ENCODE measurements at places on chromosomes 12 and 14. TPM values are rescaled to one million over a fixed set of nuclear protein-coding genes. Genes with fewer than 3 reads are reported as not detected.

GRCh38 chr12:67077617-67078016, 191.5 kb upstream of the CAND1 start:
- no peaks in the 10 kb centered on the region for H3K4me1 ChIP-seq
- no peaks in the 10 kb centered on the region for H3K36me3 ChIP-seq
- H3K4me3 ChIP-seq: no peak overlapping the region
- H3K27me3 ChIP-seq: no peaks in the 10 kb centered on the region
- no peak for DNase-seq

DNA sequence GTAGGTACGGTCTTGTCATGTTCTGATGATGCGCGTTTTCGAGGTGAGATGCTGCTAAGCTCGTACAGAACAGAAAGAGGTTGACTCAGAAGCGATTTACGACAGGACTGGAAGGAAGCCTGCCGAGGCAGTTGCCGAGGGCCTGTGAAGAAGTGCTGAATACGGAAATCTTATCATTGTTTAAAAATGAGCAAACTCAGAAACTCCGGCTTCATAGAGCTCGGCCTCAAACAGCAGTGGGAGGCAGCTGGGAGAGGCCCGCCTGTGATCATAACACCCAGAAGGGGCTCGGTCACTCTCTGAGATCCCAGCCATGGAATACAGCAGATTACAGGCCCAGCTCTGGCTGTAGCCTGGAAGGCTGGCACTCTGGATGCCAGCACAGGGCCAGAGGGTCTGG, 87.4 kb downstream of the CPSF2 start:
- peak; percentile 50 for DNase-seq
- no peaks in the 10 kb centered on the region for H3K4me1 ChIP-seq
- peak overlapping the region; percentile 43 for H3K27ac ChIP-seq
- no peaks in the 10 kb centered on the region for H3K27me3 ChIP-seq
- H3K36me3 ChIP-seq: no peaks in the 10 kb centered on the region

GRCh38 chr12:89470741-89471509, 53.7 kb downstream of the GALNT4 start:
- H3K4me1 ChIP-seq: no peaks in the 10 kb centered on the region
- H3K4me3 ChIP-seq: no peak overlapping the region

DNA sequence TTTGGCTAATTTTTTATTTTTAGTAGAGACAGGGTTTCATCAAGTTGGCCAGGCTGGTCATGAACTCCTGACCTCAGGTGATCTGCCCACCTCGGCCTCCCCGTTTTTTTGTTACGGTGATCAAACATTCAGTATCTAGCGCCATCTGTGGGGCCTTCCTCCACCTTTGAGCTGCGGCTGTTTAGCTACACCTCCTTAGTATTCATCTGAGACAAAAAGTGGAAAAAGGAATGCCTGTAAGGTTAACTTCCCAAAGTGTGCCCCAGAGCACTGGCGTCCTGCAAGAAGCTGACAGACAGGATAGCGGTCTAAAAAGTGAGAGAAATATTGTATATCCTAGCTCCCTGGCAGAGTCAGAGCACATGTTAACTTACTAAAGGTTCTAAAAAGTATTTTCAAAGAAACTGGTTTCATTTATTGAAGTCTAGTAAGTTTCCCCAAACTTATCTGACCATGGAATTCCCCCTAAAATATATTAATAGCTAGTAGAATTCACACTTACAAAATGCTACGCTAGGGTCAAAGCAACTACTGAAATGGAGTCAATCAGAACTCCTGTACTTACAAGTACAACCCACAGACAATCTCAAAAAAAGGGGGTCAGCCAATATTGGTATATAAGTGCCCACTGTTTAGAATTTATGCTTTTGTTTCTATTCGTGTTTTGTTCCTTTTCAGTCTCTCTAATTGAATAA, 59.1 kb downstream of the DUSP16 start:
- H3K27ac ChIP-seq: no peak overlapping the region
- no peaks in the 10 kb centered on the region for H3K27me3 ChIP-seq

GRCh38 chr12:100185361-100185894, 15.2 kb upstream of the ACTR6 start:
- no peaks in the 10 kb centered on the region for H3K36me3 ChIP-seq
- no peak overlapping the region for H3K4me3 ChIP-seq
- no peak for DNase-seq
- peak overlapping the region; percentile 79 for H3K27ac ChIP-seq
- no peaks in the 10 kb centered on the region for H3K27me3 ChIP-seq

DNA sequence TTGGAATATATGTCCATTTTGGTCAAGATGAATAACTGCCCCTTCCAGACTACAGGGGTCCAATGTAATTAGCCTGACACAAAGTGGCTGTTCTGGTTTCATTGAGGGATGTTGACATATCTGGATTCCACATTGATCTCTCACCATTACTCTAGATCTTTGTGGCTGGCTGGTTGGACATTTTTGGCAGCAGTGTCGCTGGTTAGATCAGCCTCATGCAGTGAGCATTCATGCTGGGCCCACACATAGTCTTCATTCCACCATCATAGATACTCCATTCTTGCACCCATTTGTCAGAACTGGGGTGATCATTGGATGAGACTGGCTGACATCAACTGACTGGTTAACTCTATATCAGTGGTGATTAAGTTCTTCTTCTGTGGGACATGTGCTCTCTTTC, 74.4 kb downstream of the MGST1 start:
- no peaks in the 10 kb centered on the region for H3K27me3 ChIP-seq
- H3K27ac ChIP-seq: no peak overlapping the region
- H3K4me3 ChIP-seq: no peak overlapping the region
- H3K36me3 ChIP-seq: no peaks in the 10 kb centered on the region

- H3K4me1 ChIP-seq: peaks cover 8% of the 10 kb centered on the region
- peak overlapping the region; percentile 67 for H3K27ac ChIP-seq
- no peak for DNase-seq
- no peaks in the 10 kb centered on the region for H3K36me3 ChIP-seq
- no peaks in the 10 kb centered on the region for H3K27me3 ChIP-seq
These were observed 225.5 kb downstream of the EPS8 start for GRCh38 chr12:15563663-15564062.

DNA sequence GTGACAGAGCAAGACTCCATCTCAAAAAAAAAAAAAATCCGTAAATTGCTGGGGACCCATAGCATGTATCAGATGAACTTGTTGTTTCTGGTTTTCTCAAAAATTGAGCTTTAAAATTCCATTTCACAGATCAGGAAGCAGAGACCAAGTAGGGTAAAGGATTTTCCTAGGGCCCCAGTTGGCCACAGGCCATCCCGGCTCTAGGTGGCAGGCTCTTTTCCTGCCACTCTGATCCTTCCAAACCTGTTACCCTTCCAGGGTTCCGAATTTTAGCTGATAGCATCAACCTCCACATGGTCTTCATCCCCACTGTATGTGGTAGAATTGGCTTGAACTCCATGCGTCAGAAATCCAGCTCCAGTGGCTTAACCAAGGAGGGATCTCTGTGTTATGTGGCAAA, 36.1 kb upstream of the BDKRB2 start:
- H3K36me3 ChIP-seq: no peaks in the 10 kb centered on the region
- H3K4me1 ChIP-seq: no peaks in the 10 kb centered on the region
- H3K4me3 ChIP-seq: no peak overlapping the region
- no peak overlapping the region for H3K27ac ChIP-seq
- H3K27me3 ChIP-seq: no peaks in the 10 kb centered on the region

DNA sequence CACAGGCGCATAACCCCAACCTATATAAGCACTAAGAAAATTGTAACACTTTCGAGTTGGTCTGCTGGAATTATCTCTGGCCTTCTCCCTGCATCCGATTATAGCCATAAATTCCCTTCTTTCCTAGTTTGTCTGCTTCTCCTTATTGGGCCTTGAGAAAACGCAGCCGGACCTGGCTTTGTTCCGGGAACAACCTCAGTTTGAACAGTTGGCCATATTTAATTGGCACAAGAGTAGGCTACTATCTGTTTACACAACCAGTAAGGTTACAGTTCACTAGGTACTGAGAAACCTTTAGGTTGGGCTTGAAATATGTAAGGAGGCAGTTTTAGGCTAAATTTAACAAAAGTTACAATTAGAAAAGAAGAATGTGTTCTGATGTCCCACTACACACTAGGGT, 176.1 kb downstream of the IPO8 start:
- DNase-seq: no peak
- no peak overlapping the region for H3K27ac ChIP-seq
- no peak overlapping the region for H3K4me3 ChIP-seq
- no peaks in the 10 kb centered on the region for H3K27me3 ChIP-seq

DNA sequence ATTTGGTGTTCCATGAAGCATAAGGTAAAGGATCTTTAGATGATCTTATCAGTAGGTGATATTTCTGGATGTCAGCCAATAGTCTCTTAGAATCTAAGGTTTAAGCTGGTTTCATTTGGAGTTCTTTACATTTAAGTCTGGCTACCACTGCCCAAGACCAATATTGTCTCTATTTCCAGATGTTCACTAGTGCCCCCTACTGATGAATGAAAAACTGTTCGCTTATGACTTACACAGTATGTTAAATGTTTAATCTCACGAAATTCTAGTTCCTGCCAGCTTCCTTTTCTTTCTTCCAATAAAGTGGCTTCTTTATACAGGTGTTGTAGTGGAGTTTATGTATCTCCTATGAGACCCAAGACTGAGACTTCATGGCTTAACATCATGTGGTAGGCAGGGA, 31.8 kb upstream of the MIS18BP1 start:
- H3K27ac ChIP-seq: no peak overlapping the region
- no peak overlapping the region for H3K4me3 ChIP-seq
- H3K4me1 ChIP-seq: no peaks in the 10 kb centered on the region
- DNase-seq: no peak
- no peaks in the 10 kb centered on the region for H3K27me3 ChIP-seq

DNA sequence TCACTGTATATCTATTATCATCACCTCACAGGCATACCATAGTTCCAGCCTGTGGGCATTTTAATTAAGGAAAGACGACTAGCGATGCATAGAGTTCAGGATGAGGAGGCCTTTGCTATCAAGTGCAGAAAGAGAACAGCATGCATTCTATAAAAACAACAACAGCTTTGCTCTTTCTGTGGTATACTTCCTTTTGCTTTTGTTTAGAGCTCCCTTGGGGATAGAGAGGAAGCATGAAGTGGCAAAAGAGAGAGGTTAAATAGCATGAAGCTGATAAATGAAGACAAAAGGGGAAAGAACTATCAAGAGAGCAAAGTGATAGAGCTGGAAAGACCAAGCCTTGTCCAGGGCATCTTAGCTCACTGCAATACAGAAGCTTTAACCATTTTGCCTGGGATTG, 23.5 kb downstream of the IFNG-AS1 start:
- no peaks in the 10 kb centered on the region for H3K27me3 ChIP-seq
- no peak overlapping the region for H3K4me3 ChIP-seq
- no peaks in the 10 kb centered on the region for H3K4me1 ChIP-seq
- H3K27ac ChIP-seq: no peak overlapping the region
- no peak for DNase-seq
- H3K36me3 ChIP-seq: no peaks in the 10 kb centered on the region

Gene ERP27
- total RNA-seq: 3.2 TPM

Gene MIPOL1
- total RNA-seq: 19.7 TPM

Gene CLEC9A
- total RNA-seq: 0.42 TPM

Gene C2CD5
- total RNA-seq: 54.1 TPM

Gene FLRT2
- total RNA-seq: 21.2 TPM

Gene CCDC197
- total RNA-seq: not detected

Gene SRRM4
- 0.88 TPM for total RNA-seq

Gene SMAGP
- 8.4 TPM for total RNA-seq

Gene DCN
- 863 TPM for total RNA-seq

Gene GSG1
- total RNA-seq: not detected

Gene NOVA1
- 38.7 TPM for total RNA-seq

Gene SLC2A13
- total RNA-seq: 11.4 TPM
